ENCODE measurements at places on chromosomes 7 and 10. TPM values are rescaled to one million over a fixed set of nuclear protein-coding genes. Genes with fewer than 3 reads are reported as not detected.

DNA sequence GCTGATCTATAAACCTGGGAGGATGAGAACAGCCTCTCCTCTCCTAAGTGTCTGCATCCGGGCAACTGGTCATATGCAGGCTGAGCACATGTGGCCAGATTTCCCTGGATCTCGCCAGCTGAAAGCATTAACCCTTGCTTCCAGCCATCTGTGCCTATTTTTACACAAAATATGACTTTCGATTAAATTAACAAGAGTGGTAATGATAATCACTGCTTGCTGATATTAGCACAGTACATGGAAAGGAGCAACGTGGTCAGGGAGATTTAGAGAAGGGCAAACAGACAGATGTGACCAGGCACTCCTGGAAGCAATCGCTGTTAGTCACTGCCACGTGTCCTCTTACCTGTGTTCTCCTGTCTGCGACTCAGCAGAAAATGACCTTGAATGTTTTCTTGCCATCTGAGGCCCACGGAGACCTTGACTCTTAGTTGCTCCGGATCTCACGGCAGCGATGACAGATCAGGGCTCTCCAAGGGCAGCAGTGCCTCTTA, 59.5 kb upstream of the NPTX2 start:
- H3K36me3 ChIP-seq: no peaks in the 10 kb centered on the region
- DNase-seq: no peak

DNA sequence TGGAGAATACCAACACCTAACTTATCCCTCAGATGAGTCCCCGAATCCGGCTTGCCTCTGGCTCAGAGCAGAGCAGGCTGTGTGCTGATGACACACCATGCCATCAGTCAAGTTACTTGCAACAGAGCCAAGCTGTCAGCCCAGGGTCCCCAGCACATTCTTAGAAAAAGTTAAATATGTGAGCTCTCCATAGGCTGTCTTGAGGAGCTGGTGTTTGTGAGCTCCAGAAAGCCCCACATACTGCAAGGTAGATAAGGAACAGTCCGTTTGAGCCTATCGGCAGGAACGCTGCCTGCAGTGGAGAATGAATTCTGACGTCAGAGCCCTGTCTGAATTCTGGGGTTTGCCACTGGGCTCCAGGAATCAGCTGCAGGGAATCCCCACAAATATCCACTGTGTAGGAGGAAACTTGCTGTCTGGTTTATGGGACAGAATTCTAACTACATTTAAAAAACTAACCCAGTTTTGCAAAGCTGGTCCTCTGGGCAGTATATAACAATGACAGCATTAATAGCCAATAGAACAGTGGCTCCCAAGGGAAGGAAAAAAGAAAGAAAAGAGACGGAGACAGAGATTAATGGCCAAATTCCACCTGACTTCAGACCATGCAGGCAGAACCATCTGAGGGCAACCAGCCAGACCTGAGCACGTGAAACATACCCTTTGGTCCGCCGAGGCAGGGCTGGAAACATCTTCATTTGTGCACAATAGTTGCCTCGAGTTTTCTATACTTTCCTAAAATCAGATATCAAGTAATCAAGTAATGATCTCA, 3.6 kb downstream of the SFXN4 start:
- peaks cover 34% of the 10 kb centered on the region for H3K36me3 ChIP-seq
- no peak overlapping the region for H3K27ac ChIP-seq
- no peak overlapping the region for H3K4me3 ChIP-seq
- H3K4me1 ChIP-seq: peaks cover 33% of the 10 kb centered on the region
- no peak for DNase-seq

DNA sequence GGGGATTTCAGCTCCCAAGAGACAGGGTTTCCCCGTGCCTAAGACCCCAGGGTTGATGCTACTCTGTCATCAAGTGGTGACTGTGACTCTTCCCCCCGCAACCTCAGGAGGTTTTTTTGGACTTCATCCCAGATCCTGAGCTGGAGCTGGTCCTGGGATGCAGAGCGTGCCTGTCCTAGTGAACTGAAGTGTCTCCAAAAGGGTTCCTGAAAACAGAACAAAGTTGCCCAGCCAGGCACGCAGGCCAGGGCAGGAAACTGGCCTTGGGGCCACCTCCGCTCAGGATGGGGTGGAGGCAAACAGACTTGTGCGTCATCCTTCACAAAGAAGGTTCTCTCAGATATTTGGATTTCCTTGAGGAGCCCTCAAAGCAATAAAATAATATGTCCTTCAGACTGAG, 118.9 kb downstream of the ITIH5 start:
- no peaks in the 10 kb centered on the region for H3K4me1 ChIP-seq
- no peak overlapping the region for H3K27ac ChIP-seq
- no peak overlapping the region for H3K4me3 ChIP-seq
- H3K27me3 ChIP-seq: no peaks in the 10 kb centered on the region
- no peaks in the 10 kb centered on the region for H3K36me3 ChIP-seq

Gene CALML5
- not detected for total RNA-seq

Gene BMPER
- total RNA-seq: not detected

GRCh38 chr7:28297801-28298459, 114.4 kb upstream of the CREB5 start:
- H3K4me3 ChIP-seq: no peak overlapping the region
- H3K27ac ChIP-seq: no peak overlapping the region
- H3K4me1 ChIP-seq: peaks cover 9% of the 10 kb centered on the region

GRCh38 chr10:30765616-30766015, 136.1 kb upstream of the LYZL2 start:
- H3K27ac ChIP-seq: no peak overlapping the region
- no peak for DNase-seq
- no peak overlapping the region for H3K4me3 ChIP-seq
- H3K27me3 ChIP-seq: no peaks in the 10 kb centered on the region
- H3K36me3 ChIP-seq: peaks cover 3% of the 10 kb centered on the region

Gene ITGB1
- total RNA-seq: 45.4 TPM

GRCh38 chr10:97018251-97019212, 167.2 kb downstream of the SLIT1 start:
- no peak overlapping the region for H3K27ac ChIP-seq
- H3K4me3 ChIP-seq: no peak overlapping the region
- no peaks in the 10 kb centered on the region for H3K36me3 ChIP-seq
- H3K27me3 ChIP-seq: no peaks in the 10 kb centered on the region
- DNase-seq: peak; percentile 5

DNA sequence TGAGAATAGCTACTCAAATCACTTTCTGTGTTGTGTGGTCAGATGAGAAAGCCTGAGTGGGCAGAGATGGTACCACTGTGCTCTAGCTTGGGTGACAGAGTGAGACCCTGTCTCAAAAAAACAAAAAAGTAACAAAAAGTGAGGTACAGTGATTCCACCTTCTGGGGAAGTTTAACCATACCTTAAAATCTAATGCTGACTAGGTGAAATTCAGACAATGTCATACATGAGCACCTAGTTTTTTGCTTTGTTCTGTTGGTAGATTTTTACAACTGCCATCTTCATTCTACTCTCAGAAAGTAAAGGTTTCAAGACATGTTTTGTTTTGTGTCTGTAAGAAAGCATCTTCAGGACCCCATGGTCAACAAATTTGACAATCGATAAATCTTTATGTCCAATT, 144.2 kb downstream of the ARHGAP21 start:
- DNase-seq: no peak
- H3K4me3 ChIP-seq: no peak overlapping the region
- H3K36me3 ChIP-seq: peaks cover 3% of the 10 kb centered on the region
- peaks cover 6% of the 10 kb centered on the region for H3K27me3 ChIP-seq

All from activated CD8-positive, alpha-beta T cell treated with anti-CD3 and anti-CD28 coated beads for 36 hours (primary cell).